ENCODE measurements at places on chromosomes 2 and 18.

GRCh38 chr2:215895330-215895729 lies 118.0 kb downstream of the MREG start:
- no peak for DNase-seq

- DNase-seq: no peak
Measured at GRCh38 chr2:203559641-203560040, 24.5 kb upstream of the RAPH1 start.

DNA sequence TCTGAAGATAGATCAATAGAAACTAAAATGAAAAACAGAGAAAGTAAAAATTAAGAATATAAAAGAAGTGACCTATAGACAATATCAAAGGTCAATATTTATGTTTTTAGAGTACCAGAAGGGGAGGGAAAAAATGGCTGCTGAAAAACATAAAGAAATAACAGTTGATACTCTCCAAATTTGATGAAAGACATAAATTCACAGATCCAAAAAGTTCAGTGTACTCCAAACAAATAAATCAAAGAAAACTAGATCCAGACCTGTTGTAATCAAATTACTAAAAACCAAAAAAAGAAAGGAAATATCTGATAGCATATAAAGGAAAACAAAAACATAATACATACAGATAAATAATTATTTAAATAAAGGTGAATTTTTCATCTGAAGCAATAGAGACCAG lies 1689.1 kb upstream of the TMEFF2 start:
- DNase-seq: no peak

DNA sequence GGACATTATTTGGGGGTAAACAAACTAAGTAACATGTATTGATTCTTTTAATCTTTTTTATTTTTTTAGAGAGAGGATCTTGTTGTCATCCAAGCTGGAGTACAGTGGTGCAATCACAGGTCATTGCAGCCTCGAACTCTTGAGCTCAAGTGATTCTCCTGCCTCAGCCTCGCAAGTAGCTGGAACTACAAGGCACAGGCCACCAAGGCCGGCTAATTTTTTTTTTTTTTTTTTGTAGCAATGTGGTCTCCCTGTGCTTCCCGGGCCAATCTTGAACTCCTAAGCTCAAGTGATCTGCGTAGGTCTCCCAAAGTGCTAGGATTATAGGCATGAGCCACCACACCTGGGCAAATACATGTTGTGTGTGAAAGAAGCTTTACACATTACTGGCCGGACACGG lies 29.6 kb downstream of the OLA1 start:
- no peak for DNase-seq

DNA sequence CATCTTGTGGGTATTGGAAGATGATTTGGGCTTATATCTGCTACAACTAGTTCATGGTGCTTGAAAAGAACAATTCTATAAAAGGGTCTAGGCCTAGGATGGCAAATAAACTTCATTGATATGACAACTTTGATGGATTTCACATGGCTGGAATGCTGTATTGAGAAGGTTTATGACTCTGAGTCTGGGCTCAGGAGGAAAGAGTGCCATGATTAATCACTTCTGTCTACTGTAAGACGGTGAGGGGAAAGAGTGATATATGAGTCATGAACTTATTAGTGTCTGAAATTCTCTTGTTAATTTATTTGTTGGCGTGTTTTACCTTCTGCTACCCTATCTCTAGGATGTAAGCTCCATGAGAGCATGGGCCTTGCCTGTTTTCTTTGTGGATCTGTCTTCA lies 17.0 kb upstream of the ADCYAP1 start:
- no peak for DNase-seq

GRCh38 chr18:65298422-65298821 lies 452.4 kb upstream of the CDH7 start:
- no peak for DNase-seq

DNA sequence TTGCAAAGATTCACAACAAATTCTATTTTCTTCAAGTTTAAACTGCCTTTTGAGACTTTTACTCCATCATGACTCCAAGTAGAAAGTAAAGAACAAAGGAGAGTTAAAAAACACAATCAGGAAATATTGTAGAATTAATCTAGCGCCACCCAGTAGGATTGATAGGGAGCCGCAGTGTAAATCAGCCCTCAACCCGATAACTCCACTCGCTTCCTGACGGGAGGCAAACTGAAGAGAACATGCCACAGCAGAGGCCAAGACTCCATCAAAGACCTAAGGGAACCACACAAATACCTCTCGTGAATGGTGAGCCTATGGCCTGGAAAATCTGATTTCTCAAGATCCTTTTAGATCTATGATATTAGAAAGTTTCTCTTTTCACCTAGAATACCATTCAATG lies 319.0 kb downstream of the STK39 start:
- DNase-seq: no peak

DNA sequence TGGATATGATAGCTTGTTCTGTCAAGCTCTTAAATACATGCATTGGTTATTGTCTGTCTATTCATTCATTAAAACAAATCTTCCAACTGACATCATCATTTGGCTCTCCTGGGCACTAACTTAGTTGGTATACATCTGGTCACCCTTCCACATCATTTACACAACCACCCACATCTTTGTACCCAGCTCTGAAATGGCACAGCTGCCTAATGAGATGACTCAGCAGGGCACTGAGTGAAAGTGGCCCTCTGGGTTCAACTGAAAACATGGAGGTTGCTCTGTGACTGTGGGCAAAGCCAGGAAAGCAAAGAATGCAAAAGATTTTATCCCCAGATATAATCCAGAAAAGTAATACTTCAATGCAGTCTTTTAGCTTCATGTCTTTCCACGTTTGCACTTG lies 234.0 kb upstream of the MAP2 start:
- DNase-seq: no peak

- DNase-seq: no peak
Measured at GRCh38 chr2:234887195-234887594, 64.6 kb upstream of the SH3BP4 start.

- no peak for DNase-seq
Measured at GRCh38 chr18:35680139-35680551, 98.6 kb downstream of the GALNT1 start.

GRCh38 chr2:112033600-112033999 lies 21.5 kb upstream of the TMEM87B start:
- no peak for DNase-seq

GRCh38 chr2:1593371-1594122 lies 150.8 kb downstream of the PXDN start:
- DNase-seq: peak; percentile 62

GRCh38 chr18:75521816-75522215 lies 94.3 kb upstream of the SMIM21 start:
- DNase-seq: no peak

All from NCI-H2171 (cell line).